ENCODE measurements at places on chromosomes 7 and 10. TPM values are rescaled to one million over a fixed set of nuclear protein-coding genes. Genes with fewer than 3 reads are reported as not detected.

GRCh38 chr10:350981-351501 lies 215.8 kb downstream of the ZMYND11 start:
- H3K4me3 ChIP-seq = no peak overlapping the region
- no peaks in the 10 kb centered on the region for H3K36me3 ChIP-seq
- no peak for DNase-seq
- H3K4me1 ChIP-seq = no peaks in the 10 kb centered on the region

DNA sequence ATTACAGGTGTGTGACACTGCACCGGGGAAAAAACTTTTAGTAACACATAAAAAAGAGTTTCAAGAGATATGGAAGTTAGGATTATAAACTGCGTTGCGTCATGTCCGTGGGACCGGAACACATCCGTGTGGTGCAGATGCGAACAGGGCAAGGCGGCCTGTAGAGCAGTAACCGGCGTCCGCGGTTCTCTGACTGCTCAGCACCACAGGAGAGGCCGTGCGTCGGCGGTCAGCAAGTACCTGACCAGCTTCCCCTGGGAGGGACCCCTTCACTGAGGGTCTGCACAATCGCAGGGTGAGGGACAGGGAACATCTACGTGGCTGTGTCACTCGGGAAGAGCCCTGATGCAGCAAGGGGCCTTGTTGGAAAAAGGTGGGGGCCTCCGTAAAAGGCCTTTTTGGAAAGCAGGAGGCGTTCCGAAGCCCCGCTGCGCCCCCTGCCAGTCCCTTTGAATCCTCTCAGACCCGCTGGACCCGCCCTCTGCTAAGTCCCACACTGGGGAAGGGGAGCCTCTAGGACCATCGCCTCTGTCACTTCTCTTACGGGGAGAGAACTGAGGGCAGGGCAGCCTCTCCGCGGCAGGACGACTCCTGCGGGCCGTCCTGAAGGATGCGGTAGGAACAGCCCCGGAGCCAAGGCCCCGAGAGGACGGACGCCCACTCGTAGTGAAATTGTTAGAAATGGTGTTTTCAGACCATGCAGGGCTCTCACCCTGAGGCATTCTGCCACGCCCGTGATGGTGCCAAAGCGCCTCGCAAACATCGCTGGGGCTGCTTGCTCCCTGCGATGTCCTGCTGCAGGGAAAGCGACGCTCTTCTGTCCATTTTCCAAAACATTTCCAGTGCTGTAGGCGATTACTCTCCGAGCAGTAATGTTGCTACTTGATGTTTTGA lies 771.6 kb upstream of the COBL start:
- no peak for DNase-seq
- no peak overlapping the region for H3K4me3 ChIP-seq
- no peaks in the 10 kb centered on the region for H3K36me3 ChIP-seq
- H3K4me1 ChIP-seq = no peaks in the 10 kb centered on the region
- no peaks in the 10 kb centered on the region for H3K27me3 ChIP-seq

- no peak overlapping the region for H3K4me3 ChIP-seq
- H3K36me3 ChIP-seq = peaks cover 36% of the 10 kb centered on the region
- H3K27ac ChIP-seq = no peak overlapping the region
- no peaks in the 10 kb centered on the region for H3K4me1 ChIP-seq
- no peak for DNase-seq
Measured at GRCh38 chr7:152162287-152162686, 136.8 kb downstream of the GALNT11 start.

DNA sequence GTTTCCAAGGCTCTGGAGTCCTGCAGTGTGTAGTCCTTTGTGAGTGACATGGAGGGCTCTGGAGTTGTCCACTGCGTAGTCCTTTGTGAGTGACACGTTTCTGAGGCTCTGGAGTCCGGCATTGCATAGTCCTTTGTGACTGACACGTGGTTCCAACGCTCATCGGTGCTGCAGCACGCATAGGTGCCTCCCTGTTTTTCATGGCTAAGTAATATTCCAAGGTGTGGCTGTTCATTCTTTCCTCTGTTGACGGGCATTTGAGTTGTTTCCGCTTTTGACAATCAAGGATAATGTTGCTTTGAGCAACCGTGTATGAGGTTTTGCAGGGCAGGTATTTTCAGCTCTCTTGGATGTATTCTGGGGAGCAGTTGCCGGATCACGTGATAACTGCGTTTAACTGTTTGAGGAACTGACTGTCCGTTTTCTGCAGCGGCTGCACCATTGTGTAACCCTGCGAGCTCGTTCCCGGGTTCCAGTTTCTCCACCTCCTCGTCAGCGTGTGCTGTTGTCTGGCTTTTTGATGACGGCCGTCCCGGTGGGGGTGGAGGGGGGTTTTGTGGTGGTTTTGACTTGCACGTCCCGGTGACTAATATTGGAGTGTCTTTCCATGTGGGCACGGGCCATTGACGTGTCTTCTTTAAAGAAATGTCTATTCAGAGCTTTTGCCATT lies 21.1 kb downstream of the FAM20C start:
- H3K27ac ChIP-seq = no peak overlapping the region
- H3K36me3 ChIP-seq = no peaks in the 10 kb centered on the region
- DNase-seq = no peak
- H3K27me3 ChIP-seq = no peaks in the 10 kb centered on the region
- H3K4me3 ChIP-seq = no peak overlapping the region
- H3K4me1 ChIP-seq = no peaks in the 10 kb centered on the region

NUPR2 gene
- not detected for total RNA-seq

NUTM2A gene
- 1.5 TPM for total RNA-seq

PNLIPRP1 gene
- total RNA-seq = not detected

ECHS1 gene
- 90.7 TPM for total RNA-seq
